ENCODE measurements at places on chromosomes 7 and 10. TPM values are rescaled to one million over a fixed set of nuclear protein-coding genes. Genes with fewer than 3 reads are reported as not detected.

DNA sequence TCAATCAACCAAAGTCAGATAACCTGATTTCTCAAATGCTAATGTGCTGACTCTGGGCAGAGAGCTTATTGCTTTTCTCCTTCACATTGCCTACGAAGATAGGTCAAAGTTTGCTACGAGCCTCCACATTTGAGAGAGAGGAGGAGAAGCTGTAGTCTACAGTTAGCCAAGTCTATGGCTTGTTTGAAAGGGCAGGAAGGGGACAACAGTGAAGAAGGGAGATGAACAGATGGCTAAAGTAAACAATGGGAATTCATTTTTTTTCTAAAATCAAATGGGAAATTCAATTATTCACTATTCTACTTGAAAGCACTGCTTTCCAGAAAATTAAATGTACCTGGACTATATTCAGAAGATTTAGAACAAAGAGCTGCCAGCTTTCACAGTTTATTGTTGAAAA is 126.7 kb upstream of the C1QL3 start:
- no peak for DNase-seq
- H3K4me3 ChIP-seq = no peak overlapping the region
- H3K4me1 ChIP-seq = no peaks in the 10 kb centered on the region
- H3K27me3 ChIP-seq = no peaks in the 10 kb centered on the region
- no peak overlapping the region for H3K27ac ChIP-seq

- H3K27me3 ChIP-seq = peaks cover 15% of the 10 kb centered on the region
- H3K4me1 ChIP-seq = peaks cover 16% of the 10 kb centered on the region
- no peaks in the 10 kb centered on the region for H3K36me3 ChIP-seq
- no peak overlapping the region for H3K27ac ChIP-seq
Observed at GRCh38 chr10:12448729-12449391, 99.5 kb downstream of the CAMK1D start.

GRCh38 chr7:128108129-128108528 is 76.9 kb upstream of the LRRC4 start:
- peaks cover 83% of the 10 kb centered on the region for H3K4me1 ChIP-seq
- no peaks in the 10 kb centered on the region for H3K36me3 ChIP-seq

Gene DNMBP
- 1.2 TPM for polyA plus RNA-seq

Gene AGR2
- not detected for polyA plus RNA-seq

Gene NRP1
- polyA plus RNA-seq = 1.7 TPM

Gene MYOZ1
- not detected for polyA plus RNA-seq

All from CD14-positive monocyte (primary cell).